ENCODE measurements at places on chromosomes 6 and 20. TPM values are rescaled to one million over a fixed set of nuclear protein-coding genes. Genes with fewer than 3 reads are reported as not detected.
A peak's percentile ranks its signal among the peaks of the same experiment; 100 is the strongest.

GRCh38 chr6:156845454-156846155 lies 68.4 kb downstream of the ARID1B start:
- DNase-seq = no peak

DNA sequence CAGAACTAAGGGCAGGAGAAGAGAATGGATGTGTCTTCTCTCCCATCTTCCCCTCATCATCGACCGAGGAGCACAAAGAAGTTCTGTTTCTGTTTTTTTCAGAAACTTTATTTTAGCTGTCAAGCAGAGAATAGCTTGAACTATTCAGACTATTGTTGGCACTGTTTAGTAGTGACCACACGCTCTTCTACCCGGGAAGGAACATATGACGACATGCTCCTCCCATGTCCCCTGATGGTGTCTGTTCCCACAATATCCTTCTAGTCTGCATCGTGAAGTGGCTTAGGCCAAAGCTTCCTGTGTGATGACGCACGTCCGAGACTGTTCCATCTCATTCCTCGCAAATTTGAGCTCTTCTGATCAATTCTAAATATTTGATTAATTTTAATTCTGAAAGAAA lies 27.2 kb upstream of the KIF25 start:
- no peak for DNase-seq

DNA sequence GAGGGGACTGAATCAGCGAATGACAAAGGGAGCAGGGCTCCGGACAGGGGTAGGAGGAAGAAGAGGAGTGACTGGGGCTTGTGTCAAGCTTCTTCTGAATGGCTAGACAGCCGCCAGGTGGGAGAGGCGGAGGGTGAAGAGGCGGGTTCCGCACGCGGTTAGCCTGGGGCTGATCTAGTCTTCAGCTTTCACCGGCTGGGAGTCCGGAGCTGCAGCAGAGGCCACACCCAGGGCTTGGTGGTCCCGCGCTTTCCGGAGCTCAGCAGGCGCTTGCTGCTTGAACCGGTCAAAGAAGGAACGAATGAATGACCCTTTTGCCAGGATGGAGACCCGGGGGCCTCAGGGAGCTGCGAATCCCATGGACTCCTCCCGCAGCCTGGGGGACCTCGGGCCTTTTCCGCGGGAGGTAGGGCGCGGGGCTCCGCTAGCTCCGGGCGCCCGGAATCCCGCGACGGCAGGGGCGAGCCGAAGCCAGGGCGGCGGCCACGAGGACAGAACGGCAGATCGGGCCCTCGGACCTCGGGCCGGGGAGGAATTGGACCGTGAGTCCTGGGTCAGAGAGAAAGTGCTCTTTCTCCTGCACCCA lies at the start of gene C6orf141:
TSS of gene C6orf141 (plus strand) at position 177 of the 586 bp plus-strand sequence. CDS start at position 302, 125 bp downstream.
- no peak for DNase-seq

- no peak for DNase-seq
Measured at GRCh38 chr6:160285541-160286105, 27.0 kb upstream of the SLC22A2 start.

- DNase-seq = no peak
Measured at GRCh38 chr20:24764794-24765202, 184.3 kb upstream of the CST7 start.

Gene GRM1
- 6.7 TPM for total RNA-seq

- no peak for DNase-seq
Measured at GRCh38 chr6:40714143-40714542, 127.0 kb upstream of the LRFN2 start.

DNA sequence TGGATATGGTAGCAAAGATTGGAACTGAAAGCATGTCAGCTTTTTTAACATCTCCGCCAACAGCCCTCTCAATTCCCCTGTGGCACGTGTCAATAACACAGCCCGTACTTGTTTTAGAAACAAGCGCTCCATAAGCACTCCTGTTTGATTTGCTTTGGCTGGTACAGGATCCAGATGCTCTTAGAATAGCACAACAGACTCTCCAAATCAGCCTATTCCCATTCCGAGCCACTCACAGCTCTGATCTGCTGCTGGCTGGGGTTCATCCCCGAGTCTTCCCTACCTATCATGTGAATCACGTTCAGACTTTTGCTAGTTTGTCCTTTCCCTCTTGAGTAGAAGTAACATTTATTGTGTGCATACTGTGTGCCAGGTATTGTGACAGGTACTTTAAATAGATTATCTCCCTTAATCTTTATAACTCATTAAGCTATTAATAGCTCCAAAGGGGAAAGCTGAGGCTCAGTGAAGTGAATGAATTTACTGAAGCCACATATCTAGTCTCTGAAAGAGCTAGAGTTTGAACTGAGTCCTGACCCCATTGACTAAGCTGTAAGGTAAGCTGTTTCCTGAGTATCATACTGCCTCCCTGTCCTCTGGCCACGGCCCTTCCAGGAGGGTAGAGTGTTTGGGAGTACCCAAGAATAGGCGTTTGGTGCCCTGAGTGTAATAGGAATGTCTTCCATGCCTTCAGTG lies 46.7 kb downstream of the RALY start:
- peak; percentile 18 for DNase-seq

GRCh38 chr6:26222571-26222970 lies 135.3 kb downstream of the HFE start:
- no peak for DNase-seq

DNA sequence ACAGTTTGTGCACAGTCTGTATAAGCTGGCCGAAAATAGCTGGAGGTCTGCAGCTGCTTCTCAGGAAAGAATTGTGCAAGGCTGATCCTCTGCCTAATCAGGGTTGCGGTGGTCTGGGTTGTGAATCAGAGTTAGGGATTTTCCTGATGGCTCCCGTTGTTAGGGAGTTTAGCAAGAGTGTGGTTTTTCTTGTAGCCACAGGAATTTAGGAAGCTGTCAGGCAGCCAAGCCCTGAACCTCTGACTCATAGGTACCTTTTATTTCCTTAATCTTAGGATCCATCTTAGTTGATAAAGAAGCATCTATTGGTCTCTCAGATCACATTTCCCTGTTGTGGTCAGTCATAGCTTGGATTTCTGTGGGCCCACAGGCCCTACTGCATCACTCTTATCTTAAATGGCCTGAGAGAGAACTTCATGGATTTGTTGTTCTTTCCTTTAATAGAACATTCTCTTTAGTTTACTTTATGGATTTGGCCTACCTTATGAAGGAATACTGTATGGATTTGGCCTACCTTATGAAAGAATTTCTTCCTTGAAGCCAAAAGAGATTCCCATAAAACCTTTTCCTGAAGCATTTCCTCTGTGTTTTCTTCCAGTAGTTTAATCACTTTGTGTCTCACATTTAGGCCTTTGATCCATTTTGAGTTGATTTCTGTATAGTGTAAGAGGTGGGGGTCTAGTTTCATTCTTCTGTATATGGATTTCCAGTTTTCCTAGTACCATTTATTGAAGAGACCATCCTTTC lies 10.3 kb downstream of the KIF25 start:
- no peak for DNase-seq

- DNase-seq = no peak
Measured at GRCh38 chr20:61477451-61477861, 225.4 kb downstream of the CDH4 start.

Gene GPR6
- not detected for total RNA-seq

Gene PHACTR2
- total RNA-seq = 71.0 TPM

DNA sequence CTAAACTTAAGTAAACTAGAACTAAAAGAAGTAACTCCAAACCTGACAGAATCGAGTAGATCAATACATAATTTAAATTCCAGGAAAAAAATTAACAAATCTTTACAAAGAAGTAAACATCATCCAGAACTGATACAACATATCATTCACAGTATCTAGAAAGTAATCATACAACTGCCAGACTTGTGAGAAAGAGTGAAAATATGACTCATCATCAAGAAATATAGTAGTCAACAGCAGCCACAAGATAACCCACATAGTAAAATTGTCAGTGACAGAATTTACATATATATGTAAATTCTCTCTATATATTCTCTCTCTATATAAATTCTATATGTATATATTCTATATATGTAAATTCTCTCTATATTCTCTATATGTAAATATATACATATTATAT lies 242.8 kb upstream of the RGS17 start:
- DNase-seq = no peak

DNA sequence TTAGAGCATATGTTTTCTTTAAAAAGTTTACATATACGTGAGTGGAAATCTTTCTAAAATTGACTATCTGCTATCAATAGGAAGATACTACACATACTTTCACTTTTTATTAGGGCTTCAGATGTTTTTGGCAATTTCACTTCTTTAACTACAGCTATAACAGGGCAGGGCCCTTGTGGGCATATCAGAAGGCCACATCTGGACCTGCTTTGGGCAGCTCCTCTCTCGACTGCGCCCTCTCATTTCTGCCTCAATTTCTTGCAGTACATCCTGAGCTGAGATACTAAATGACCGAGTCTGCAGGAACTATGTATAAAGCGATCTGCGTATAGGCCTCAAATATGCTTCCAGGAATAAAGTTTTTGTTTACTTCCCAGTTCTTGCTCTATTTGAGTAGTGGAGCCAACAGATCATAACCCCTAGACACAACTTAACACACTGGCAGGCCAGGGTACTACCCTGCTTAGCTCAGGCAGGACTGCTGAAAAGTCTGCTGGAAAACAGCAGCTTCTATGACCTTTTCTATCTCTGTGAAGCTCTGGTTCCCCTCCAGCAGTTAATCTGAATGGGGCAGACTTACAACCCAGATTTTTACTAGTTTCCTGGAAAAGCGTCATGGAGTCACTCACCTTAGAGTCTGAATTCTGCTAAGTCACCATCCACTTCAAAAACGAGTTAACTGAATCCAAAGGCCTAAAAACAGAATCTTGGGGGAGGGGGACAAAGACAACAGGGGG lies 12.7 kb downstream of the GCLC start:
- DNase-seq = no peak

- no peak for DNase-seq
Measured at GRCh38 chr6:154139892-154140291, 100.9 kb downstream of the OPRM1 start.

Gene MYLK4
- total RNA-seq = 1.2 TPM

Gene ZKSCAN8
- total RNA-seq = 11.2 TPM

- DNase-seq = no peak
Measured at GRCh38 chr6:78308025-78308424, 559.3 kb upstream of the IRAK1BP1 start.

DNA sequence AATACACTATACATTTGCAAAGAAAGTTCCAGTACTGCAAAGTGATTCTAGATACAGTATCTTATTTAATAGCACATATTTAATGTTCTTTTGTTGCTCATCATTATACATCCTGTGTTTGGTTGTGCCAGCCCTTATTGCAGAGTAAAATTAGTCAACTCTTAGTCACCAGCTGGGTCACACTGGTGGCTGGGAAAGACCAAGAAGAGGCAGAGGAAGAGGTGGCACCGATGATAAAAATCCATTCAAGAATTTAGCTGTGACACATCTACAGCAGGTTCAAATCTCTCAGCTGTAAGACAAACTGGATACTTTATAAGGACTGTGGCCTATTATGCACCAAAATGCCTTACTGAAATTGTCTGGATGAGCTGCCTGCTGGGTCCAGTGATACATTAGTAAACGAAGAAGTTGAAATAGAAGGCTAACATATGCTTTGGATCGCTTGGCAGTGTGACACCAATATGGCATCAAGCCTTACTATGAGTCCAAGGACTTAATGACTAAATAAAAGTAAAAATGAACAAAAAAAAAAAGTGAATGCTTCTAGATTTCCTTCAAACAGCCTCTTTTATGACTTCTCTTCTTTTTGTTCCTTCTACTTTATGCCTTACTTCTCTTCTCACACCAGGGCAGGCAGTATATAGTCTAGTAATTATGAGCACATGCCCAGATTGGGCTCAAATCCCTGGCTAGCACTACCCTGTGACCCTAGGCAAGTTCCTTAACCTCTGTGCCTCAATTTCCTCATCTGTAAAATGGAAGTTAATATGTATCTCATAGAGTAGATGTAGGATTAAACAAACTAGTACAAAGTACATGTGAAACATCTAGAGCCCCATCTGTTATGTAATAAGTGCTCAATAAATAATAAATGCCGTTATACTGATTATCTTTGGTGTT lies 29.4 kb upstream of the RNF8 start:
- DNase-seq = no peak

Gene AIF1
- total RNA-seq = 15.2 TPM

- DNase-seq = no peak
Measured at GRCh38 chr6:15974817-15975216, 154.1 kb upstream of the MYLIP start.

DNA sequence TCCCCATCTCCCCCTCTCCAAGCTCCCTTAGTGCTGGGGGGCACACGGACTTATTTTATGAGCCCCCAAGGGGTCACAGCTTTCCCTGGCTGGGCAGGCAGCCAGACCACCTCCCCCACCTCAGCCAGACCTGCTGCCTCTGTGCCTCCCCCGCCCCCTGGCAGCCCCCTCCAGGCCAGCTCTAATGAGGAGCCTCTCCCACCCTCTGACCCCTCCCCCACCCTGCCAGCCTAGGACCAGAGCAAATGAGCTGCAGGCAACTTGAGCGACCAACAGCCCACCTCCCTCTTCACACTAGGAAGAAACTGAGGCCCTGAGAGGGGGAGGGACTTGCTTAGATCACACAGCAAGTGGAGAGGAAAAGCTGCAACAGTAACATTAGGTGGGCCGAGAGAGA lies 1.9 kb downstream of the GDF5 start:
- DNase-seq = no peak

Gene WFDC10B
- total RNA-seq = not detected

Measured in left ventricle myocardium inferior (tissue), 1 donor.